T-helper 9 cell (primary cell): ENCODE measurements at places on chromosomes 7 and 10.
A peak's percentile ranks its signal among the peaks of the same experiment; 100 is the strongest.

DNA sequence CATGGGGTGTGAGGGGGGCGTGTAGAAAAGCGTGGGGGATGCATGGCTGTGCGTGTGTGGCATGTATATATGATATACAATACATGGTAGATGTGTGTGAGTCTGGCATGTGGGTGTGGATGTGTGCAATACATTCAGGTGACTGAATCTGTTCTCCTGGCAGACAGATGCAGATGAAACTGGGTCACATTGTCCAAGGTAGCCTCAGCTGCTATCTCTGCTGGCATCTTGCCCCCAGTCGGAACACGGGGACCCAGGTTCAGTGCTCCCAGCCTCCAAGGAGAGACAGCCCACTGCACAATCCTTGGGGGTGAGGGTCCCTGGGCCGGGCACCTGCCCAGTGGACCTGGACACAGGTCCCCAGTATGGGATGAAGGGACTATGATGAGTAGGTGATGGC is 12.4 kb upstream of the SRRM3 start:
- no peak for DNase-seq

GRCh38 chr10:94199565-94199964 is 163.2 kb downstream of the NOC3L start:
- DNase-seq, result no peak

DNA sequence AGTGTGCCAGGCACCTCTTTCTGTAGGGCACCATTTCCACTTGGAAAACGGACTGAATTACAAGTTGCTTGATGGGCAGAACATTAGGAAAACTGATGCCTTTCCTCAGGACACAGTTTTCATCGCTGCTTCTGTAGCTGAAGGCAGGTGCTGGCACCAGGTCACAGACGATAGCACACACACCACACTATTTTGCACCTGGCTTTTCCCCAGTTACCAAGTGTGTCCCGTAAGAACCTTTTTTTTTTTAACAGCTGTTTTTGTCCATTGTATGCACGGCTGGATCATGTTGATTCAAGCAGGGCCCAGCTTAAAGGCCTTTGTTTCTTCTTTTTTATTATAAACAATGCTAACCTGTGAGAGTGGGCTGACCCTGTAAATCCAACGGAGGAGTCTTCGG is 1.3 kb upstream of the GET4 start:
- DNase-seq, result no peak

DNA sequence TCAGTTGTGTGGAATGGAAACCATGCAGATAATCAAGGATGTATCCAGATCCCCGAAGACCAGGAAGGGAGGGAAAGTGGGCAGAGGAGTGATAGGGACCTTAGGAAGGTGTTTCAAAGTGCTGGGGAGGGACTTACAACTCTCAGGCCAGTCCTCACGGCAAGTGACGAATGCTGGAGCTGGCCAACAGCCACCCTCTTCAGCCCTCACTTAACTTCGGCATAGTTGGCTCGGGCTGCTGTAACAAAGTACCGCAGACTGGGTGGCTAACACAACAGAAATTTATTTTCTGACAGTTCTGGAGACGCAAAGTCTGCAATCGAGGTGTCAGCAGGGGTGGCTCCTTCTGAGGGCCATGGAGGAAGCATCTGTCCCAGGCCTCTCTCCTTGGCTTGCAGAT is 265.9 kb upstream of the YAE1 start:
- DNase-seq, result no peak

DNA sequence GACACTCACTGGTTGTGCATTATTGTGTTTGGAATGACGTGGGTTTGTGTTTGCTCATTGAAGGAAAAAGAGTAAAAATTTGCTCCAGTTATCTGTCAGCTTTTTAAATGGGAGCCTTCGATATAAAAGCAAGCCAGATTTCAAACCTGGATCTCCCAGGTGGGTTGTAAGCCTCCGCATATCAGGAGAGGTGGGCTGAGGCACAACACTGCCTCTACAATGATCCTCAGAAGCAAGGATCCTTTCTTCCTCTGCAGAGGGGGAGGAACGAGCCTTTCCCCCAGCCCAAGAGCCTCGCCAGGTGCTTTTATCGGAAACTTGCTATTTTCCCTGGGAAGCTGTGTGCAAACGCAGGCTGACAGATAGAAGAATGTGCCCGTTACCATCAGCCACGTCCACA is 331.0 kb upstream of the MGMT start:
- no peak for DNase-seq

DNA sequence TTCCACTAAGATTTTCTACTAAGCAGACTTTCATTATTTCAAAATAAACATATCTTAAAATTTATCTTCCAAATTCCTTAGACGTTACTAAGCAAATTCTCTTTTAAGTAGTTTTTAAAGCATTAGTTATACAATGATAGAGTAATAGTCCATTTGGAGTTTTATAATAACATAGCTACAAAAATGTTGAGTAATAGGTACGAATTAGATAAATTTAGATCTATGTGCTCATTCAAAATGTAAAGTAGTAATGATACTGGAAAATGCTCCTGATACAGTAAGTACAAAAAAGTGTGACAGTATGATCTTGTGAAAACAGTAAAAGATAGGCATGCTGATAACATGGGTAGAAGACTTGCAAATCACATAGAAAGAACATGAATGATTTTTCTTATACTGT is 4.5 kb downstream of the DMTF1 start:
- no peak for DNase-seq

- no peak for DNase-seq
Measured at GRCh38 chr7:22346383-22347107, 10.4 kb downstream of the RAPGEF5 start.

GRCh38 chr10:4033341-4033896 is 248.4 kb upstream of the KLF6 start:
- no peak for DNase-seq

DNA sequence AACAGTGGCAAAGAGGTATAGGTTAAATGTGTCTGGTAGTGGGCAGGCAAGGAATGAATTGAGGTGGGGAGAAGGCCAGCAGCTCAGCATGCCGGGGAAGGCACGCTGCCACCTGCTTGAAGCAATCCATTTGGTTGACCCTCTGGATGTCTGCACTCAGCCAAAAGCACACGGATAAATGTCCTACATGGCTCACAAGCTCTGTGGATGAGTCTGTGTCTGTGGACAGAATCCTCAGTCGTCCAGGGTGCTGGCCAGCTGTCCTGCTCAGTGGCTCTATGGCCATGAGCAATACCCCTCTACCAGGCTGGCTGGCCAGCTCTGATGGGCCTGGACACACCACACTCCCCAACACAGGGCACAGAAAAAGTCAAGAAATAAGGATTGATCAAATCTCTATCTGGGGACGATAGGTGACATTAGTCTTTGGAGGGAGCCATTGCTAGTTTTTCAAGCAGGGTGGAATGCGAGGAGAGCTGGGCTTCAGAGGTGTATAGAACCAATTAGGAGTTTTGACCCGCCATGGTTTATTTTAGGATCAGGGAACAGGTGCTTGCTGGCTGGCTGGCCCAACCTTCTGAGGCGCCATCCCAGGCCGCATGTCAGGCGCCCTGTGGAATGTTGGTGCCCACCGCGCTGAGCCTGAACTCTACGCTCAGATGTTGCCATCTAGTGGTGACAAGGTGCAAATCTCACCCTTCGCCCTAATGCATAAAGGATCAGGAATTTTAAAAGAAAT is 493.4 kb downstream of the TNS3 start:
- no peak for DNase-seq

GRCh38 chr7:158740657-158741293 is 36.2 kb upstream of the NCAPG2 start:
- no peak for DNase-seq

DNA sequence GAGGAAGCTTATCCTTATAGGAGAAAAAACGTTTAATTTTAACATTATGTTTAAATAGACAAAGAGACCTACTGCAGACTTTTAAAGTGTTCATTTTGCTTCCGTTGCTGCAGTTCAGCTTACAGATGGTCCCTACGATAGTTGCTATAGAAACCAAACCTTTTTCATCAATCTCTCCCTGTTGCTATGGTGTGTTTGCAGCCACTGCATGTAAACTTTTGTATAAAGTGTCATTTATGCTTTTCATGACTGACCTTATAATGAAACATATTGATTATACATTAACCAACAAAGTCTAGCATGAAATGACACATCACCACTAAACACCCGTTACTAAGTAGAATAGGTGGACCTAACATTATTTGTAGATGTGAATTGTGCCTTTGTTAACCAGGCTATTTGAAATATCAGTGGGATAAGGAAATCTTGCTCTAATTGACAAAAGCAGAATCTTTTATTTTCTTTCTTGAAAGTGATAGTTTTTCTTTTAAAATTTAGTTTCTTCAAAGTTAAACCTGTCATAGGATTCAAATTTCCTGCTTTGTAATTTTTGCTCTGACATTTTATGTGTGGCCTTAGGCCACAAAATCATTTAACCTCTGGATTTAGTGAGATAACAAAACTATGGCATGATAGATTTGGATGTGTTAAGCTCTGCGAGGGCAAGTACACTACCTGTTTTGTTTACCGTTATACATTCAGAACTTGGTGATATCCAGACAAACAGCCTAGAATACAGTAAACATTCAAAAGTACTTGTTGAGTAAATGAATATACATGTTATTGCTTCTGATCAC is 64.0 kb downstream of the CACNB2 start:
- no peak for DNase-seq

- no peak for DNase-seq
Measured at GRCh38 chr7:27941522-27941921, 201.6 kb downstream of the TAX1BP1 start.

GRCh38 chr10:109205929-109206585 is 717.3 kb downstream of the XPNPEP1 start:
- no peak for DNase-seq

GRCh38 chr10:132538790-132539421 is 1.3 kb downstream of the INPP5A start:
- no peak for DNase-seq

DNA sequence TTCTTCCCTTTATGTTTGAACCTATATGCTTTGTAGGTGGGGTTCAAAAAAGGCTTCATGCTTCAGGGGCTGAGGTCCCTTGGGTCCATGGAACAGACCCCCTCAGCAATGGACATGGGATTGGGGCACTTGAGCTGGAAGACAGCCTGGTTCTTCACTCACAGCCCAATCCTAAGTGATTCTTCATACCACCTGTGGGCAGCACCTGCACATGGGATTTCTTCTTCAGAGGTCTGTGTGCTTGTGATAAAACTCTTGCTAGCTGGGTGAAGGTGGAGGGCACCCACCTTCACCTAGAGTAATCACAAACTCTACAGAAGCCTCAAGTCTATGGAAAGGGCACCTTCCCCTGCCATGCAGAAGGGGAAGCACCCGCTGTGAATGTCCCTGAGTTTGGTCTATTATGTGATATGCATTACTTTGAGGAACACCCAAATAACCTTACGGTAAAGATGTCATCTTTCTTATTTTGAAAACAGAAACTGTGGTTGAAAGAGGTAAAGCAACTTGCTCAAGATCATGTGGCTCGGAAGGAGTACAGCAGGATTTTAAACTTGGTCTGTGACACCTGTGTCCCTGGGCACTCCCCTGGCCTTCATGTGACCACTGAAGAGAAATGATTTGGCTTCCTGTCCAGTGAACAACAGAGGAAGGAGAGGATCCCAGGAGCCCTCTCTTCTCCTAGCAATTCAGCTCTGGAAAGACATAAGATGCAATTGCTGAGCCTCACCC is 469.5 kb upstream of the ZMIZ1 start:
- no peak for DNase-seq

DNA sequence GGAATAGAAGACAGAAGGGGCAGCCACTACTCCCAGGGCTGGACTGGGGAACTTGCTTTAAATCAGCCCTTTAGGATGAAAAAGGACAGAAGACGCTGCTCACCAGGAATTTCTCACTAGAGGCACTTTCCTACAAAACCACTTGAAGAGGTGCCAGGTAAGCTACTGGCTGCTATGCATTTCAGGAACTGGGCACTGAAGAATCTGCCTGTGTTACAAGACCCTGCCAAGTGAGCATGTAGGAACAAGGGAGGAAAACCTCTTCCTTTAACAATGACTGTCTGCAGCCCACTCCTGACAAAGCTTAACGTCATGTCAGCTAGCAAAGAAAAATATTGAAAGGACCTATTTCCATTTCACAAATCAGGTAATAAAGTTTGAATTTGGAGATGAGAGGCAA is 5.8 kb upstream of the AGMO start:
- DNase-seq, result no peak

GRCh38 chr7:126361183-126361582 is 891.6 kb downstream of the GRM8 start:
- DNase-seq, result no peak

GRCh38 chr7:98870121-98870651 is 372 bp upstream of the TMEM130 start:
- DNase-seq, result peak; percentile 59

- DNase-seq, result no peak
Measured at GRCh38 chr10:110446954-110447608, 50.6 kb upstream of the DUSP5 start.

DNA sequence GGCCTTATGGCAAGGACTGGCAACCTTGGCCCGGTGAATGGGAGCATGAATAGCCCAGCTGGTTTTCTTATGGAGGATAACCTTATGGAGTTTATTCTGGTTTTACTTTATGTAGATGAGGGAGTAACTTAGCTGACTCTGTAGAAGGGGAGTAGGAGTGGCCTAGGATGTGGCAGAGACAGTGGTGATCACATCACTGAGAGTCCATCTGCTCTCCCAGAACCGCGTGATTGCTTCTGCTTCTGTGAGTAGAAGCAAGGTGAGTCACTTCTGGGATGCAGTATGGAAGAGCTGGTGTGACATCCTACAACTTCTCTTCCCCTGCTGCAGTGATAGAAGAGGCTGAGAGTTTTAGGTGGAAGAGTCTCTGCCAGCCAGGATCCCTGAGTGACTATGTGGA is 129.2 kb downstream of the RPS24 start:
- no peak for DNase-seq

DNA sequence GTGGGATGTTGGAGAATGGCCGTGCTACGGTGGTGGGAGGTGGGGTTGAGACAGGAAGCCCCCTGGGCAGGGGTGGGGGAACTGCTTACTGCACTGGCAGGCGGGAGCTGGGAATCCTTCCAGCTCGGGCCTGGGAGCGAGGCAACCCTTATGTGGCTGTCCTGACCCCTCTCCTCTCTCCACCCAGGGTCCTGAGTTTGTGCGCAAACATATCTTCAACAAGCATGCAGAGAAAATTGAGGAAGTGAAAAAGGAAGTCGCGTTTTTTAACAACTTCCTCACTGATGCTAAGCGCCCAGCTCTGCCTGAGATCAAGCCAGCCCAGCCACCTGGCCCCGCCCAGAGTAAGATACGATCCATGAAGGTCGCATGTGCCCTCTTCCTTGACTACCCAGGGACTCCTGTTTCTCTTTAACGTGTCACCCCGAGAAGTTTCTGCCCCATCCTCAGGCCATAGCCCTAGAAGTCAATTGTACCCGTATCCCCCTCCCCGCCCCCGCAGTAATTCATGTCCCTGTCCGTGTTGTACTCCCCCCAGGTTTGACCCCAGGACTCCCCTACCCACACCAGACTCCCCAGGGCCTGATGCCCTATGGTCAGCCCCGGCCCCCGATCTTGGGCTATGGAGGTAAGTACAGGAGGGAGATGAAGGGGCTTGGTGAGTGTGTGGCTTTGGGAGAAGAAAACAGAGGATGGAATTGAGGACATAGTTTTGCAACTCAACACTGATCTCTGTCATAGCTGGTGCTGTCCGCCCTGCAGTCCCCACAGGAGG is 1.8 kb downstream of the UFSP1 start:
- DNase-seq, result peak; percentile 51
